ENCODE measurements at places on chromosomes 1 and 21.

GRCh38 chr1:203136409-203137042, 9.0 kb downstream of the ADORA1 start:
- no peak for DNase-seq

DNA sequence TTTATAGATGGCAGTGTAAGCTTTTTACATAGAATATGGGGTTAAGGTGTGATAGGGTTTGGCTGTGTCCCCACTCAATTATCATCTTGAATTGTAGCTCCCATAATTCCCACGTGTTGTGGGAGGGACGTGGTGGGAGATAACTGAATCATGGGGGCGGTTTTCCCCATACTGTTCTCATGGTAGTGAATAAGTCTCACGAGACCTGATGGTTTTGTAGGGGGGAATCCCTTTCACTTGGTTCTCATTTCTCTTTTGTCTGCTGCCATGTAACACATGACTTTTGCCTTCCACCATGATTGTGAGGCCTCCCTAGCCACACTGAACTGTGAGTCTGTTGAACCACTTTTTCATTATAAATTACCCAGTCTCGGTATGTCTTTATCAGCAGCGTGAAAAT, 290.3 kb upstream of the B3GALT2 start:
- DNase-seq: no peak

DNA sequence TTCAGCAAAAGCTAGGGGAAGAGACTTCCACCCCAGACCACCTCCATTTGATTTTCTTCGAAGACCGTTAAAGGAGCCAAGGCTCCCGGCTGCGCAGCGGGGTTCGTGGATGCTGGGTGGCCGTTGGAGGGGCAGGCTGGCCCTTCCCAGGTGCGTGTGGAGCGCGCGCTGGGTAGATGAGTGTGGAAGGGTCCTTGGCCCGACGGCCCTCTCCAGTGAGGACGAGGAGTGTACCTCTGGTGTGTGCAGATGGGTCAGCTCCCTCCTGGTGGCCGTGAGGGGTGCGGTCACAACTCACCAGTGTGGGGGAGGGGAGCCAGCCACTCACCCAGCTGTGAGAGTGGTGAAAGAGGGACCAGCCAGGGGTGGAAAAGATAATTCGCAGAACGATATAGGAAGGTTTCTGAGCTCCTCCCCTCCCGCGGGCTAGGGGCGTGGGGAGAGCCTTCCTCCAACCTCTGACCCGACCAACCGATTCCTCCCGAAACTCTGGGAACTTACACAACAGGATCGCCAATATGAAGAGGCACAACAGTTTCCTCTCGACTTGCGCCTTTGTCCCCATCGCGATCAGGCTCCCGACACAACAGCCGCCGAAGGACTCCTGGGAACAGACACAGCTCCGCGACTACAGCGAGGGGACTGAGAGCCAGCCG, at the start of gene F11R:
F11R (minus strand) TSS at position 644 of the 656 bp plus-strand sequence; CDS start at position 565, 79 bp downstream.
- peak; percentile 86 for DNase-seq

- no peak for DNase-seq
Observed at GRCh38 chr1:205436776-205437410, 15.0 kb upstream of the LEMD1 start.

DNA sequence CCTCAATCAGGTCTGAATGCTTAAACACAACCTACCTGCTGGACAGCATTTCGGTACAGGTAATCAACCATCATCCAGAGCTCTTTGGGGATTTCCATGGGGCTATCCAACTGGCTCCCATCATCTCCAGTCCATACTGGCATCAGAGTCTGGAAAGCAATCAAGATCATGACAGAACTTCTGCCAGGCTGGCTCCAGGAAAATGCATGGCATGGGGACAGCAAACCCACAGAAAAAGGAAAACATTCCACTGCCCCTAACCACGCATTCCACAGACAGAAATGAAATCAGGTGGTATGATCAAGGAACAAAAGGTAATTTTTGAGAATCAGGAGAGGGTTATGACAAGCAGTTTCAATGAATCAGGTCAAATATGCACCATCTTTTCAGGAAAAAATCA, 9.1 kb upstream of the MTF1 start:
- no peak for DNase-seq

DNA sequence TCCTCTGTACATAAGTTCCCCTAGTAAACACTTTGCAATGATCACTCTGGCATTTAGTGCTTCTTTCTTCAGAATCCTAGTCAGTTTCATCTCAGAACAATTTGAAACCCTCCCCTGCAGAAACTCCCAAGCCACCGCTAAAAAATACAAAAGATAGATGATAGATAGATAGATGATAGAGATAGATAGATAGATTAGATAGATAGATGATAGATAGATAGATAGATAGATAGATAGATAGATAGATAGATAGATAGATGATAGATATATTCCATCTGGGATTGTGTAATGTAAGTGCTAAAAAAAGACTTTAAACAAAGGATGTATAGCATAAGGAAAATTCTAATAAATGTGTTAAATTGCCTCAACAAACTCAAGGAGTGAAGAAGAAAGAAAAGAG, 212.6 kb upstream of the POGK start:
- DNase-seq: no peak

- DNase-seq: no peak
Observed at GRCh38 chr21:22231013-22231412, 1232.8 kb downstream of the NCAM2 start.

- DNase-seq: no peak
Observed at GRCh38 chr1:208209286-208209685, 34.9 kb downstream of the PLXNA2 start.

GRCh38 chr21:46414965-46415275, 43.8 kb upstream of the DIP2A start:
- DNase-seq: no peak

GRCh38 chr1:48869116-48869893, 92.6 kb upstream of the BEND5 start:
- DNase-seq: no peak

GRCh38 chr1:198563583-198563982, 23.1 kb upstream of the ATP6V1G3 start:
- DNase-seq: no peak

DNA sequence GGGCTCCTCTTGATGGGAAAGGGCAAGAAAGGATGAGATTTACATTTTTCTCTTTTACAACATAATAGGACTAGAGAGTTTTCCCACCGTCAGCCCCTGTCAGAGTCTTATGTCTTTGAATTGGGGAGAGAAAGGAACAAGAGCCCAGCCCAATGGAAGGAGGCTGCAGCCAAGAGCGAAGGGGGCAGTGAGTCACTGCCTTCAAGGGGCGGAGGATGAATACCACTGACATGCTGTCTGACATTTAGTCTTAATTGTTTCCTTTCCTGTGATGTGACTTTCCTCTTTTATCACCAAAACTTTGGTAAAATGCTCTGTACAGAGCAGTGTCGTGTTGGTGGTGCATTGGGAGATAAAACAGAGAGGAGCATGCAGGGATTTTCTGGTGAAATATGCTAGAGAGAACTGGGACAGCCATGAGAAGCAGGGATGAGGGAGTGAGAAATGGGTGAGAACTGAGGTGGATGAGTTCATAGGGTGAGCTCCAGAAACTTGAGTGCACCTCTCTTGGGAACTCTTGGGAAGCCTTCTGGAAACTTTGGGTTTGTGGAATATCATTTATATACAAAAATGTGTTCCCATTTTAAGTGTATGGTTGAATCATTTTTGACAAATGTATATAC, 179.9 kb upstream of the FGGY start:
- DNase-seq: no peak
